ENCODE measurements at places on chromosomes 2 and 18.

DNA sequence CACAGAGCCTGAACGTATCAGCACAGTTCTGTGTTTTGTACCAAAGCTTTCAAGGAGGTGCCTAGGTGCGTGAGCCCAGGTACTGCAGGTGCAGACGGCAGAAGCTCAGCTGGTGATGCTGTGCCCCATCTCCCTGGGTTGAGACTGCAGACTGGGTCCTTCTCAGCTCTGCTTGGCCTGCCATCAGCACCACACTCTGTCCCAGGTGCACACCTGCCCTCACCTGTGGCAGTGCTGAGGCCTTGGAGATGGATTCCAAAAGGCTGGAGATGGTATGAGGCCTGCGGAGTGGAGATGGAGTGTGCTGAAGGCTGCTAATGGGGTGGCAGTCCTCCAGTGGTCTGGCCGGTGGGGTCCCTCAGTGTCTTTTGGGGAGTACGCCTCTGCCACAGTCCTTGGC is 9.3 kb downstream of the LDLRAD4 start:
- no peak for DNase-seq

GRCh38 chr2:7270011-7270431 is 352.8 kb downstream of the RNF144A start:
- no peak for DNase-seq

- peak; percentile 7 for DNase-seq
Observed at GRCh38 chr2:31138037-31138962, at the start of gene GALNT14. Gene GALNT14, minus strand, starts transcription at chr2:31138440. Its CDS starts 354 bp downstream, at chr2:31138086.

GRCh38 chr2:215356948-215357461 is 45.1 kb downstream of the ATIC start:
- no peak for DNase-seq

DNA sequence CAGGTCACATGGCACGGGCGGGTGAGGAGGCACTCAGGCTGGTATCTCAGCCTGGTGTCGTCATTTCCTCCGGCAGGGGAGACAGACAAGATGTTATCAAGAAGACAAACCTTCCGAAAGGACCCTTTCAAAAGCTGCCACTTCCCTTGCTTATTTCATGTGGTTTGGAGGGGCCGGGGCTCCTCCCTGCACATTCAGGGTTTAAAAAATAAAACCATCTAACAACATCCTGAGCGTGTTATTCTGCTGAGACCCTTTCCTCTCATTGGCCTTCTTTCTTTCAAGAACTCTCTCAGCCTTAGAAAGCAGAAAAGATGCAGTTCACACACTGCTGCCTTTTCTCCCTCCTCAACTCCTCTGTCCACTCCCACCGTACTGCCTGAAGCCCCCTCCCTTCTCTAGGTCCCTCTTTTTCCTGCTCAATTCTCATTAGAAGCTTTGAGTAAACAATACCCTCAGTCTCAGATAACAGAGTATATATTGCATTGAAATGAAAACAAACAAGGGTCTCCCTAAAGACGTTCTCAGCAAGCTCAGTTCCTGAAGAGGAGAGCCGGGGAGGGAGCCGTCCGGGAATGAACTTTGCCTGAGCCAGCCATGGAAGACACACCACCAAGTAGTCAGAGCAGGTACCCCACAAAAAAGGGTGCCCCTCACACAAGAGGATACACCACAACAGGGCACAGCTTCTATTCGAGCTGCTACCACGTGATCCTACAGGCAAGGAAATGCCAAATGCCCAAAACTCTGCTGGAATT is 9.7 kb downstream of the SMAD7 start:
- DNase-seq = peak; percentile 89

DNA sequence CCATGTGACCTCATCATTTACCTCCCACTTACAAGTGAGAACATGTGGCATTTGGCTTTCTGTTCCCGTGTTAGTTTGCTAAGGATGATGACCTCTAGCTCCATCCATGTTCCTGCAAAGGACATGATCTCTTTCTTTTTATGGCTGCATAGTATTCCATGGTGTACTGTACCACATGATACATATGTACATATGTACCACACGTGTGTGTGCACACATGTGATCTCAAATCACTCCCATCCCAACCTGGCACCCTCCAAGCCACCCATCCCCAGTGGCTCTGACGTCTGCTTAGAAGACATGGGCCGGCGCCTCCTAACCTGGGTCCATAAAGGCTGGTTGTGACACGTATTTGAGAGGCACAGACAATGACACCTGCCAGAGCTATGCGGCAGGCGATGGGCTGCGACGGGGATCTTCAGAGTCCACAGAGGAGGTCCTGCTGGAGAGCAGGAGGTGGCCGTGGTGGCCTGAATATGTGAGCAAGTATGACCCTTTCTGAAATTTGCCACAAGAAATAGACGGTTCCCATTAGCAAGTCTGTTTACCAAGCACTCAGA is 8.8 kb upstream of the SALL3 start:
- no peak for DNase-seq

DNA sequence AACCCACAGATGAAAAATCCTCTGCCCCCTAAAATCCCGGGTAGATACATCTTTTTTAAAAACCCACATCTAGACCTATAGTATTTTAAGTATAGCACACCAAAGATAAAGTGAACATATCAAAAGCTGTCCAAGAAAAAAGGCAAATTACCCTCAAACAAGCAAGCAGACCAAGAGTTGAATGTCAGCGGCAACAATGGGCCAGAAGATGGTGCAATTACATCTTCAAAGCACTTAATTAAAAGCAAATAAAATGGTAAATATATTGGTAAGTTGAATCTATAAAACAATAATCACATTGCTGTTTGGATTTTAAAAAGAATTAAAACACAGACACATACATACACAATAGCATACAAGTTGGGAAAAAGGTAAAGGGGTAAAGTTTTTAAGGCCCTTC is 98.5 kb downstream of the MYOM1 start:
- no peak for DNase-seq

DNA sequence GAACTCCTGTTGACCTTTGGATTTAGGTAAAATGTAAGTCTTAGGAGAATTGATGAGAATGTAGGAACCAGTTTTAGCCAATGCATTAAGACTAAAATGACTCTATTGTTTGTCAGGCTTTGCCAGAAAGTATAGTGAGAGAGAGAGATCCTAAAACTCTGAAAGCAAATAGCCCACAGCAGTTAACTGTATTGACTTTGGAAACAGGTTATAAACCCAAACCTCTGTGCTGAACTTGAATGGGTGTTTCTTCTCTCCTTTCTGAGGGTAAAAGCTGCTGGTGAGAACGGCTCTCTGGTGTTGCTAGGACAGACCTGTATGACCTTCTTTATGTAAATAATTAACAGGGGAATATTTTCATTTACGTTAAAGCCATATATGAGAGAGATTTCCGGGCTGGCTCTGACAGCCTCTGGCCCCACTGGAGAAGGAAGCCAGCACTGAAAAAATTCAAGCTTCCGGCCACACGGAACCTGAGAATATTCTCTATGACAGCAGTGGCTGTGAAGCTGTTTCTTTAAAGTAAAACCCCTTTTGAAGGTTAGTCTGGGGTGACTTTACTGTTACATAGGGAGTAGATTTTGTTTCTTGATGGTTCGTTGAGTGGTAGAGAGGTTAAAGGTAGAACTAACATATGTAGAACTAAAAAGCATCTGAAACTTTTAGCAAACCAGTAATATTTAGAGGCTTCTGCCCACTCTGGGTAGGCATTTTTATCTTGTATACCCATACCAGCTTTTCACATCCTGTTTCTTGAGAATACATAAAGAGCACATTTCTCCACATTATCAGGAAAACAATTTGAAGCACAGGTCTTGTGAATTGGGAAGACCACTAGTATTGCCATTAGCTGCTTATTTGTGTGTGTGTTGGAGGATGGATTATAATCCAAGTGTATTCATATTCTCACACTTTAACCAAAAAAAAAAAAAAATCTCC is 123.8 kb downstream of the SPTBN1 start:
- peak; percentile 51 for DNase-seq

GRCh38 chr2:235495373-235496238 is 1.8 kb downstream of the AGAP1 start:
- DNase-seq = no peak

GRCh38 chr2:145748927-145749326 is 1229.0 kb upstream of the ZEB2 start:
- no peak for DNase-seq

DNA sequence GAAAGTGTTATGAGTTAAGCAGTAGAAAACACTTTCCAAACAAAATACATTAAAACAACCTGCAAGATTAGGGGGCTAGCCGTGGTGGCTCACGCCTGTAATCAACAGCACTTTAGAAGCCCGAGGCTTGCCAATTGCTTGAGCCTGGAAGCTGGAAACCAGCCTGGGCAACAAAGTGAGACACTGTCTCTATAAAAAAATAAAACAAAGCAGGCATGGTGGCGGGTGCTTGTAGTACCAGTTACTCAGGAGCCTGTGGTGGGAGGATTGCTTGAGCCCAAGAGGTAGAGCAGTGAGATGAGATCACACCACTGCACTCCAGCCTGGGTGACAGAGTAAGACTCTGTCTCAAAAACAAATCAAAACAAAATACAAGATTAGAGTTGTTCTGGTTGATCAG is 208.3 kb downstream of the ERBB4 start:
- DNase-seq = no peak

- no peak for DNase-seq
Observed at GRCh38 chr2:189421644-189422043, 19.6 kb upstream of the WDR75 start.

DNA sequence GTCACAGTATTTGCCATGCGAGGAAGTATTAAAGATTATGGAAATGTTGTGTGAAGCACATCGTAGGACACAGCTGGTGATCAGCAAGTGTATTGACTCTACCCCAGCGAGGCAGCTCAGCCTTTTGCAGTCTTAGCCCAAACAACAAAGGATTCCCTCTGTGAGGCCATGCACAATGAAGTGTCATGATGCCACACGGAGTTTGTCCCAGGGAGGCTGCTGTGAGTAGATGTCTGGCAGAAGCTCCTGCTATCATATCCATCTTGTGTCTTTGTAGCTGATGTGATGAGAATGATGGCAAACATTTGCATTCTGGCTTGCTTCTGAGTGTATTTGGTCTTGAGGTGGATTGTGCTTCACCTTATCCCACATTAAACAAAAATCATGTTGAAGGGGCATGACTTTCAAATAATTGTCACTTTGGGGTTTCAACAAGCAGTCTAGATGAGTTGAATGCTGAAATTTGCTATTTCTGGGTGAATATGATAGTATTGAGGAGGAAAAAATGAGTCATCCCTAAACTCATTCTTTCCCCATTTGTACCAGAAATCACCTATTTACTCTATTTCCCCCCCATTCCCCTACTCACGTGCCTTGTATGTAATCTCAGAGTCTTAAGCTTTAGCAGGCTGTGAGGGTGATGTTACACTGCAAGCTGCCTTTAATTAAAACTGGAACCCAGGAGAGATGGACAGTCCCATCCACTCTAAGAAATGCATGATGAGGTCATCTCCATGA is 273.5 kb downstream of the RNF144A start:
- no peak for DNase-seq

GRCh38 chr2:68000170-68000825 is 62.5 kb downstream of the C1D start:
- no peak for DNase-seq

DNA sequence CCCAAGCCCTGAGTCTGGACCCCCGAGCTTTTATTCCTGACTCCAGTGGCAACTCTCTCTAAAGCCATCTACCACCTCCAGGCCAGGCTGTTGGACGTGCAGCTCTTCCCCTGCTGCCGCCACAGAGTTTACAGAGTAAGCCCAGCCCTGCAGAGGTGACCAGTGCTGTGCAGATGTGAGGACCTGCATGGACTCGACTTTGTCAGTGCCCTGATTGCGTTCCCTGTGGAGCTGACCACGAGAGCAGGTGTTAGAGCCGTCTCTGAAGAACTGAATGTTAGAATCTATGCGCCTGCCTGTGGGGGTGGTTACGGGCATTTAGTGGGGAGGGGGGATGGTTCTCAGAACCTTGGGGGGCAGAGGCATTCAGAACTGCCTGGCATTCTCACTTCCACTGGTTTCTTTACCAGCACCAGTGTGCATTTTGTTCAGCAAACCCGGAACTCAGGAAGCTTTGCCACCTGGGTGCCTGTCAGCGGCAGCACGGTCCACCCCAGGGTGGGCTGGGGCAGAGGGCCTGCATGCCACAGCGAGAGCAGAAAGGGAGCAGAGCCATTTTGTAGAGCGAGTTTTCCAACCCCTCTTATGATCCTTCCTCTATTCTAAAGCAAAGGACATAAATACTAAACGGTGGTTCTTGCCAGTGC is 137.9 kb downstream of the KLHL29 start:
- DNase-seq = no peak

DNA sequence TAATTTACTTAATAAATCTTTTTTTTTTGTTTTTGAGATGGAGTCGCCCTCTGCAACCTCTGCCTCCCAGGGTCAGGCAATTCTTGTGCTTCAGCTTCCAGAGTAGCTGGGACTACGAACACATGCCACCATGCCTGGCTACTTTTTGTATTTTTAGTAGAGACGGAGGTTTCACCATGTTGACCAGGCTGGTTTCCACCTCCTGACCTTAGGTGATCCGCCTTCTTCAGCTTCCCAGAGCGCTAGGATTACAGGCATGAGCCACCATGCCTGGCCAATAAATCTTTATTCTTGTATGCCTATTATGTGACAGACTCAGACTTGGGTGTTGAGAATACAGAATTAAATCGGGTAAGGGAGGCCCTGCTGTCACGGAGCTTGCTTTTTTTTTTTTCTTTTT is 16.7 kb upstream of the ASXL2 start:
- DNase-seq = no peak

DNA sequence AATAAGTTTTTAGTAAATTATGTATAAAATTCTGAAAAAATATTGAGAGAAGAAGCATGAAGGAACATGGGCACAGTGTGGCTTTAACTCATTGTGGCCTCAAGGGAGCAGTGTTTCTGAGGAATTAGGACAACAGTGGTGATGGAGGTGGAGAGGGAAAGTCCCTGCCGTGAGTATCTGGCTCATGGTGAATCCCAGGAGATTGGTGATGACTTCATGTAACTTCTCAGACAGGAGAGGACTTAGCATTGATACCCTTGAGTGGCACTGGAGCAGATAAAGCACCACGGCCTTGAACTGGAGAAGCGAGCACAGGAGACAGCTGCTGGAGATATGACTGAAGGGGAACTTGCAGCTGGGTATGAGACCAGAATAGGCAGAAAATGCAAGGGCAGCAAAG is 35.0 kb upstream of the LRP1B start:
- no peak for DNase-seq

DNA sequence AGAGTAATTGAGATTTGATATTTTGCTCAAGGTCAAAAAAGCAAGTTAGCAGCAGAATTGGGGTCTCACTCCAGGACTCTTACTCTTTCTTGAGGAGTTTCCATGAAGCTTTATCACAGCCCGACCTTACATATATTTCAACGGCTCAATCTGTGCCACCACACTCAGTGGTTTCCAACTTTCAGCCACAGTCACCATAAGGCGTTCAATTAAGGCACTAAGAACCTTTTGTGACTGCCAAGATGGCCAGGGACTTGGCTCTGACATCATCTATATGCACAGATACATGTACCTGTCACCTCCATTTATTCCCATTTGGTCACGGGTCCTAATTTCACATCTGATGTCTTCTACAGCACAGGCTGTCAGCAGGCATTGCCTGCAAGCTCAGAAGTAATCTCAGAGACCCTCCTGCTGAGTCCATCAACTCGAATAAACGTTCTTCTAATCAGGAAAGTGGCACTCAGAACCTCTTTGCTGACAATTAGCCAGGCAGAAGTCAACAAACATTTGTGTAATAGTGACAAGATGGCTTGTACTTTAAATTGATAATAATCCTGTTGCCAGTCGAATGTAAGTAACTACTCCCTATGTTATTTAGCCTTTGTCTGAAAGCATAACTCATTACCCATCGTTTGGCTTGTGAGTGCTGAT is 16.1 kb downstream of the DYTN start:
- no peak for DNase-seq

- no peak for DNase-seq
Observed at GRCh38 chr2:217904614-217904965, 98.2 kb downstream of the TNS1 start.

All from effector memory CD8-positive, alpha-beta T cell (primary cell).